ENCODE measurements at places on chromosomes 7 and 10.

DNA sequence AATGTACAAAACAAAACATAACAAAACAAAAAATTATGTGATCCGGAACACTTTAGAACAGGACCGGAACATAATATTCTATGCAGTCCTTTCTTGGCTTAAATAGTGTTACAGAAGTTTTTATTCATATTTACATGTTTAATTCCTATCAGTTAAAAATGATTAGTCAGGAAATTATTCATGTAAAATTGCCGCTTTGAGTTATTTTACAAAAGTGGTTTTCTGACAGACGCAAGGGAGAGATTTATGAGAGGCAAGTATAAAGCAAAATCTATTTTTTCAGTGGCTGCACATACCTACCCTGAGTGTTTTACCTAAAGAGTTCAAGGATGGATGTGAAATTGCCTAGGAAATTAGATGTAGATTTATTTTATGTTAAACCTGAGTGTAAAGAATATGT, 230.7 kb upstream of the DKK1 start:
- DNase-seq = no peak

- DNase-seq = no peak
These were observed 312.9 kb downstream of the TCERG1L start for GRCh38 chr10:130998642-130999041.

- DNase-seq = no peak
These were observed 34.5 kb upstream of the CAMK1D start for GRCh38 chr10:12314836-12315235.

DNA sequence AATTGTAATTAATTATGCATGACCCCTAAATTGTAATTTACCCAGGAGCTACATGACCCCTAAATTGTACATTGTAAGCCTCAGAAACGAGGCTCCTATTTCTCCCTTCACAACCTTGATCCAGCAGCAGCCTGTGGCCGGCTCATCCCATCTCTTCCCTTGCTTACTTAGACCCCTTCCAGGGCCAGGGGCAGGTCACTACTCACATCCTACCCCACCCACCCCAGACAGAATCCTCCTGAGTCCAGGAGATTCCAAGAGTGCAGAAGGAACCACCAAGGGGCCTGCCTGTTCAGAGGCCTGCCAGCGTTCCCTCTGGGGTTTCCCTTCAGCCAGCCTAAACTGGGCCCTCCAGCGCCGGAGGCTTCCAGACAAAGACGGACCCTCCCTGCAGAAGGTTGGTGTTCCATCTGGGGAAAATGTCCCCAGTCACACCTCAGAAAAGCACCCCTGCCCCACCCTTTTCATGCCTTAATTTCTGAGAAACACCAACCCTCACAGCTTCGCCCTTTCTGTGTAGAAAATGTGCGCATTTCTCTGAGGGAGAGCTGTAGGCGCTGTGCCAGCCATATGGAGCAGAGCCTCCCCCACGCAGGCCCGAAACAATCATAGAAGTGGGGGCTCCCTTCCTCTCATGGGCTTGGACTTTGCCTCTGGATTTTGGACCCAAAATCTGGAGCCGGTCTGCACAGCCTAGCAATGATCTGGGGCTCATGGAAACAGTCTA, 19.2 kb downstream of the LEP start:
- no peak for DNase-seq

DNA sequence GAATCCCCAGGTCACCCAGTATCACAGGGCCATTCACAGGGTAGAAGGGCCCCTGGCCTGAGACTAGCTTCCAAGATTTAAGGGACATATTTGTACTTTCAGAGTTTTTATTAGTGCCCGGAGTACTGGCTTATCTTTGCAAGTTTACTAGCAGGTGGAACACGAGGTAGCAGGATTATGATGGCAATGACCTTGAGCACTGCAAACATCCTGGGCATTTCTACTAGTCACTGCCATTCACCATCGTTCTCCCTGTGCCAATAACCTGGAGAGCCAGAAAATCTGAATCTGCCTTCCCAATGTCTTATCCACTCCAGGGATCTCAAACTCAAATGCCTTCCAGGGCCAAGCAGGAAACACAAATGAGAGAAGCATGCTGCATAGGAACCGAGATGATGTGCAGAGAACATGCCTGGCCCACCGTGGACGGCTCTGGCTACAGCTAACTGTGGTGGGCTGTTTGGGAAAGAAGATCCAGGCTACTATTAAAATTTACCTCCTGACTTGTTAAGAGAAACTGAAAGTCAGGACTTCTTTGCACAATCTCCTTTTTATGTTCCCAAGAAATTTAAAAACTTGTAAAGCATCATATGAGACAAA, 16.7 kb downstream of the FAM53B start:
- DNase-seq = no peak

GRCh38 chr7:106562711-106563366, 98.1 kb downstream of the CCDC71L start:
- DNase-seq = no peak

DNA sequence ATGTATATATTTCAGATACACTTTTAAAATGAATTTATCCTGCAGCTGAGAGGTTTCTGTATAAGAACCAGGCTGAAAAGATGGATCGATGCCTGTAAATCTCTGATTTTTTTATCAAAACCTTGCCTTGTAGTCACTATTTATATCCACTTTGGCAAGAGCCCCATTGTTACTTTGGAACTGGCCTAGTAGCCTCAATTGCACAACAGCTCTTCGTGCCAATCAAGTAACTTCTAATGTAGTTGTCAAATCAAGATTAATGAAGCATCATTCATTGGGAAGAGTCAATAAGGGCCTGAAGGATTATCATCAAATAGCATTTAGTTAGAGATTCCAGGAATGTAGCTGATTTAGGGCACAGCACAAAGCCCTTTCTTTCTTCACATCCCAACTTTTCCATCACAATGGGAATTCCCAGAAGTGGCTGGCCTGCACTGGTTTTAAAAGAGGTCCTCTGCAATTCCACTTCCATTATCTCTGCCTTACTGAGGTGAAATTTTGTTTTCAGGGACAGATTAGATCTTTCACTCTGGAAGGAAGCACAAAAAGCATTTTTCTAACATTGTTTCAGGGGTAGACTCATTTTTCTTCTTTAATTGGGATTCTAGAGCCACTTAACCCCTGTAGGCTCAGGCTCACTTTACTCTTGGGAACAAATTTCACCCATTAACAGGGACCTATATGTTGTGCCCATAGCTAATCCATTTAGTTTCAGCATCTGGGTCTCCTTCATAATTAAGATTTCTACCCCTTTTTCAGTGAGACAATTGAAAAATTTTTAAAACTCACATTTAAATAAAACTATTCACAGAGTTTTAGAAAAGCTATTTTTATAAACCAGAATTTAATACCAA, 97.8 kb downstream of the CALCR start:
- no peak for DNase-seq

GRCh38 chr10:97784200-97784810, 12.5 kb upstream of the SFRP5 start:
- no peak for DNase-seq

GRCh38 chr10:101280511-101280910, 51.2 kb upstream of the LBX1 start:
- no peak for DNase-seq

GRCh38 chr7:31137234-31137633, 85.1 kb downstream of the ADCYAP1R1 start:
- no peak for DNase-seq

GRCh38 chr10:63591600-63592379, 70.6 kb downstream of the REEP3 start:
- DNase-seq = no peak

DNA sequence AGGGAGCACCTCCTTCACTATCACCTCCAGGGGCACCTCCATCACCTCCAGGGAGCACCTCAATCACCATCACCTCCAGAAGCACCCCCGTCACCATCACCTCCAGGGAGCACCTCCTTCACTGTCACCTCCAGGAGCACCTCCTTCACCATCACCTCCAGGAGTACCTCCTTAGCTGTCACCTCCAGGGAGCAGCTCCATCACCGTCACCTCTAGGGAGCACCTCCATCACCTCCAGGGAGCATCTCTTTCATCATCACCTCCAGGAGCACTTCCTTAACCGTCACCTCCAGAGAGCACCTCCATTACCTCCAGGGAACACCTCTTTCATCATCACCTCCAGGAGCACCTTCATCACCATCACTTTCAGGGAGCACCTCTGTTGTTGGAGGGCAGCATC, 103.0 kb downstream of the DNAJB6 start:
- no peak for DNase-seq

DNA sequence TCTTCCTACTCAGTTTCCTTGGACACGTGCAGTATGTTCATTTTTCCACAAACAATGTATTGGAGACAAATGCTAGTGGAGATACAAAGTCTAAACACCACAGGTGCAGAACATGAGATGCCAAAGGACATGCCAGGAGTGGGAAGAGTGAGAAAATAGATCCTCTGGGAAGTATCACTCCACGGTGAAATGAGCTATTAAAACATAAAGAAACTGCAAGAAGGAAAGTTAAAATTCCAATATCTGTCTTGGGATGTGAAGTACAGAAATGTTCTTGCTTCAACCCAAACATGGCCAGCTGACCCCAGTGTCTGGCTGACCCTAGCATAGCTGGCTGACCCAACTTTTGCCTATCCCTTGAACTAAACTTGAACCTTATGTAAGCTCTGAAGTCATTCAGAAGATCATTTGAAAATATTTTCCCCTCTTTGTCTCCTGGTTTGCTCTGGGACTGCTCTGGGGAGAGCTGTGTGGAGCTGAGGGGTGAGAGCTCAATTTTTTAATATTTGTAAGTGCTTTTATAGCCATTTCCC, 59.5 kb downstream of the FZD1 start:
- DNase-seq = no peak

GRCh38 chr10:87782721-87783120, 35.3 kb downstream of the ATAD1 start:
- peak; percentile 51 for DNase-seq

GRCh38 chr10:70560511-70560941, 42.0 kb downstream of the PRF1 start:
- no peak for DNase-seq

DNA sequence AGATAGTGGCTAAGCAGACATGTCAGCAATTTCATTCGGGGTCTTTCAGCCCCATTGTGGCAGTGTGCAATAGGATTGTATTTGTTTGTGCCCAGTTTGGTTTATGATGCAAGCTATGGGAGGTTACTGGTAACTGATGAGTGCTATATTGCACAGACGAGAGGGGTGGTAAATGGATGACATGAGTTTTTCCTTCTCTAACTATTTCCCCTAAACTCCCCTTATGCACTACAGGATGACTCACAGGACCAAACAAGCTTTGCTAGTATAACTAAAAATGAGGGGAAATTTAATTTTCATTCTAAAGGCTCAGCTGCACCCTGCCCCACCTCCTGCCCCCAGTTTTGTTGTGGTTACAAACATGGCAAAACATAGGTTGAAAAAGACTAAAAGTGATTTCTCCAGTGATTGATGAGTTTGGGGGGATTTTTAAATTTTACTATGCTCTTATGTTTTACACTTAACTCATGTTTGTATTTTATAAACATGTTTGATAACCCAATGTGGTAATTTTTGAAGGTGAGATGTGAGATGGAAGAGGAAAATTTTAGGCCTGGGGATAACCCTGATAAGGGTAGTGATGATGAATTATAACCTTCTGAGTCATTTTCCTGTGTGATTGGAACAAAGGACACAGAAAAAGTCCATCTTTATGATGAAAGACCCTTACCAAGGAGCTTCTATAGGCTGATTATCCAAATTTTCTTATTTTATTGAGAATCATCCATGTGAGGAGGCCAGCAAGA, 60.8 kb upstream of the NAMPT start:
- DNase-seq = peak; percentile 91

- no peak for DNase-seq
These were observed 137.3 kb downstream of the PTPN20 start for GRCh38 chr10:47048526-47048905.

GRCh38 chr7:2597273-2597640, 34.5 kb upstream of the TTYH3 start:
- DNase-seq = no peak

DNA sequence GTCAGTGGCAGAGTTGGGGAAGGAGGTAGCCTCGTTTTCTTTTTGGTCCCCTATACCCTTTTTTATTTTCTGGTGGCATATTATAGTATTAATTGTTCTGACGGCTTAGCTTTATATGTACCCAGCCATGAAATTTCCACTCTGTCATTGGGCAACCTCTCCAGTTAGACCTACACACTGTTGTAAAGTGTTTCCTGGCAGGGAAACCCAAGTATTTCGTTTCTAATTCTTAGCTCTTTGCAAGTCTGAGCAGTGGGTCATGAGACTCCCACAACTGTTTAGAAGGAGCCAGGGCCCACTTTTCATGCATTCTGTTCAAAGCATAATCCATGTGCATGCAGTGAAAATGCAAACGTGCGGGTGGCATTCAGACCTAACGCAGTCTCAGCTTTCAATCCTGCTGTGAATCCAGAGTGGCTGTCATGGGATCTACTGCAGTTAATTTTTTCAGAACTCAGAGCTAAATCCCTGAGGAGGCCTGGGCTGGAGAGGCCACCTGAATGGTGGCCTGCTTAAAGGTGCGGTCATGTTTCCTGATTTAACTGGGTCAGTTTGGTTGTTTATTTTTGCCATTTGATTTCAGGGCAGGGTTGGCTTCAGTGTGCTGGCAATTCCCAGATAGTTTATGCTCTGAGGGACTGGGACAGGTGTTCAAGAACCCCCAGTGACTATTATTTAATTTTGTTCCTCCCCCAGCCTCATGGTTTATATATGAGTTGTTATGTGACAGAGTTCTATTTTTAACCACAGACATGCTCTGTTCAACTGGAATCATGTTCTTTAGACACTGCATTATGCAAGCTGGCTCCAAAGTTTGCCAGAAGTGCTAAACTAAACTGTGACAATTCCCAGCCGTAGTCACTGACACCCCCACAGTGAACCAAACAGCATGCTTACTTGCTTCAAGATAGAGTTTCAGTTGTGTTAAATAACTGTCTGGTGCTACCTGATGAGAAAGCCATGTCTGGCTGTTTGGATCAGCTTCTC, 27.4 kb upstream of the SYPL1 start:
- peak; percentile 85 for DNase-seq

GRCh38 chr7:45593121-45593541, 19.0 kb downstream of the ADCY1 start:
- no peak for DNase-seq

DNA sequence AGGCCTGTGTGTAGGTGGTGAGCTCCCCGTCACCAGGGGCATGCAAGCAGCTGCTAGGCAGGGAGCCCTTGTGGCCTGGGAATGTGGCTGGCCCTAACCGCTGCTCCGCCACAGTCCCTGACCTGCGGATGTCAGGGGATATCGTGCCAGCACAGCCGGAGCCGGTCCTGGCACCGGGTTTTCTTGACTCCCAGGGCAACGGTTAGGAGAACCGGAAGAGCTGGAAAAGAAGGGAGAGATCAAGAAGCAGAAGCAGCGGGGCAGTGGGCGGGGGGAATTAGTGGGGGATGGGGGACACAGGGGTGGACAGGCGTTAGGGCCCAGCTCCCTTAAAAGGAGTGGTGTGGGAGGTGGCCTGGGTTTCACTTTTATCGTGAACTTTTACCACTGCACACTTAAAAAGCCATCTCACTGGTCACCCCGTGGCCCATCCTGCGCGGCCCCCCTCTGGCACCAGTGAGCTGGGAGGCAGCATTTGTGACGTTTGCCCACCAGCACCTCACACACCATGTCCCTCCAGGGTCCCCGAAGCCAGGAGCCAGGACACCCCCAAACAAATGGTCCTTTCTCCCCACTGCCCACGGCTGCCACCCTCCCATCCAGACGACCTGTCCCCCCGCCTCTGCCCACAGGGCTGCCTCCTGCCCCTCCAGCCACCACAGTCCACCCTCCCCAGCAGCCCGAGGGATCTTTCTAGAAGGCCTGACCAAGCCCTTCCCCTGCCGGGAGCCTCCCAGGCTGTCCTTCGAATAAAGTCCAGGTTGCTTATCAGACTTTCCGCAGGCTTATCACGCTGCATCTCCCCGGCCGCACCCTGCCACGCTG, 1.8 kb upstream of the MICALL2 start:
- DNase-seq = peak; percentile 61

- DNase-seq = peak; percentile 29
These were observed 132.3 kb upstream of the BMPER start for GRCh38 chr7:33773053-33773452.
